ENCODE measurements at places on chromosomes 3 and 15. TPM values are rescaled to one million over a fixed set of nuclear protein-coding genes. Genes with fewer than 3 reads are reported as not detected.

ABI3BP gene
- polyA plus RNA-seq, result 2.6 TPM

TTLL13 gene
- polyA plus RNA-seq, result 2.4 TPM

GOLIM4 gene
- 8.4 TPM for polyA plus RNA-seq

NR1I2 gene
- polyA plus RNA-seq, result 0.30 TPM

MAGI1 gene
- 27.9 TPM for polyA plus RNA-seq

Measured in pancreas (tissue), 10 donors.